NCI-H774 (cell line): ENCODE measurements at places on chromosomes 12 and 14.

DNA sequence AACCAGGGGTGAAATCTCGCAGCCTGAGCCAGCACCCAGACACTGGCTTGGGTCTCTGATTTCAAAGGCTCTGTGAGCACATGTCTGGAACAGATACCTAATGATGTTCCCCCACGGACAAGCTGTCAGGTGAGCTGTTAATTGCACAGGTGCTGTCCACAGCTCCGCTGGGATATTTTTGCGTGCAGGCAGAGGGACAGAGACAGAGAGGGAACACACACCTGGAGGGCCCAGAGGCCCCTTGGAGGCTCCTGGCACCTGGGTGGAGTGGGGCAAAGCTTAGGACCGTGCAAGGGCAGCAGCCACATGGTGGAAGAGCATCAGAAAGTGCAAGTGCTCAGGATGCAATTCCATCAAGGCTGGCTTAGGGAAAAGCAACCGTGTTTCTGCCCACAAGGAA, 57.3 kb downstream of the ARL6IP4 start:
- DNase-seq = no peak

DNA sequence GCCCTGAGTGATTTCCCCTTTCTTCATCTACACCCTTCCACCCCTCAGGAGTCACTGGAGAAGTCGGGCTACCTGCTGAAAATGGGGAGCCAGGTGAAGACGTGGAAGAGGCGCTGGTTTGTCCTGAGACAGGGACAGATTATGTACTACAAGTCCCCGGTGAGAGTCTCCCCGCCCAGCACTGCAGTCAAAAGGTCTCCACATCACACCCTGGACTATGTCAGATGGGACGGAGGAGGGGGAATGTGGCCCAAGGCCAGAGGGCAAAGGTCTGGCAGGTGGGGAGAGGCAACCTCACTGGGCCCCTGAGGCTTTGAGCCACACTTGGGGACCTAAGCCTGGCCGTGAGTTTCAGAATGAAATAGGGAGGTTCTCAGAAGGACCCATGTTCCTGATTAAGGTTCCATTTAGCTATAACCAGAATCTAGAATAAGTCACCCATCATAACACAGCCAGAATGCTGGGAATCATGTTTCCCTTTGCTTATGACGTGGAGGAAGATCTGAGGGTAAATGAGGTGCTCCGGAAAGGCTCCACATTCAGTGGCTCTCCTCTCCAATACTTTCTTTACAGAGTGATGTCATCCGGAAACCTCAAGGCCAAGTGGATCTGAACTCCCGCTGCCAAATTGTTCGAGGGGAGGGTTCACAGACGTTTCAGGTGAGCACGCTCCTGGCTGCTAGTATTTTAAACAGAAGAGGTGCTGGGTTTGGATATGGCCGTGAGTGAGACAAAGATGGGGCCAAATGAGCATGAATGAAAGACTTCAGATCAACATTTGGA, 26.6 kb downstream of the PIGH start:
- DNase-seq = no peak

GRCh38 chr12:3777206-3777809, 24.4 kb upstream of the CRACR2A start:
- DNase-seq = peak; percentile 59

DNA sequence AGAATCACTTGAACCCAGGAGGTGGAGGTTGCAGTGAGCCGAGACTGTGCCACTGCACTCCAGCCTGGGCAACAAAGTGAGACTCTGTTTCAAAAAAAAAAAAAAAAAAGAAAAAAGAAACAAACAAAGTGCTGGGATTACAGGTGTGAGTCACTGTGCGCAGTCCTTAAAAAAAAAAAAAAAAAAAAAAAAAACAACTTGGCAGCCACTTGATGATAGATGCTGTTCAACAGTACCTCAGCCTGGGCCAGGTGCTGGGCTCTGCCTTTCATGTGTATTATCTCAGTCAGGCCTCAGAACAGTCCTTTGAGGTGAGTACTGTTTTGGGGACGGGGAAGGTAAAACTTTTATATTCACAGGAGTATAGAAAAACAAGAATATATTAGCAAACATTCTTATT, 9.6 kb downstream of the ACADS start:
- DNase-seq = no peak

- DNase-seq = no peak
Observed at GRCh38 chr12:131833896-131834641, 5.9 kb downstream of the MMP17 start.
